ENCODE measurements at places on chromosomes 4 and X. TPM values are rescaled to one million over a fixed set of nuclear protein-coding genes. Genes with fewer than 3 reads are reported as not detected.

DNA sequence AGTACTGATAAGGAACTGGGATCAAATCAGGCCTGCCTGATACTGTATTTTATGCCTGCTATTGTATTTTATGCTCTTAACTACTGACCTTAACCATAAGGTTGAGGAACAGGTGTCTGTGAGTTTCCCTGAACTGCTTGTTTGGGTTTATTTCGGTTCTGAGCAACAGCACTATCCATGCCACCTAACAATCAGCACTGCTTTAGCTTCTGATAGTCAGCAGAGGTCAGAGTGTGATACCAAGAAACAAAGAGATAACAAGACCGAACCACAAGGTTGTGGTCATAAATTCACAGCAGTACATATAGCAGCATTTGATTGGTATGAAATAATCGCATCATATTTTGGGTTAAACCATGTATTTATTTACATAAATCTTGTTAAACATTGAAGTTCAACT is 362.2 kb downstream of the FGF13 start:
- DNase-seq = no peak

- DNase-seq = no peak
Measured at GRCh38 chrX:149903889-149904748, 23.1 kb downstream of the MAGEA8 start.

DNA sequence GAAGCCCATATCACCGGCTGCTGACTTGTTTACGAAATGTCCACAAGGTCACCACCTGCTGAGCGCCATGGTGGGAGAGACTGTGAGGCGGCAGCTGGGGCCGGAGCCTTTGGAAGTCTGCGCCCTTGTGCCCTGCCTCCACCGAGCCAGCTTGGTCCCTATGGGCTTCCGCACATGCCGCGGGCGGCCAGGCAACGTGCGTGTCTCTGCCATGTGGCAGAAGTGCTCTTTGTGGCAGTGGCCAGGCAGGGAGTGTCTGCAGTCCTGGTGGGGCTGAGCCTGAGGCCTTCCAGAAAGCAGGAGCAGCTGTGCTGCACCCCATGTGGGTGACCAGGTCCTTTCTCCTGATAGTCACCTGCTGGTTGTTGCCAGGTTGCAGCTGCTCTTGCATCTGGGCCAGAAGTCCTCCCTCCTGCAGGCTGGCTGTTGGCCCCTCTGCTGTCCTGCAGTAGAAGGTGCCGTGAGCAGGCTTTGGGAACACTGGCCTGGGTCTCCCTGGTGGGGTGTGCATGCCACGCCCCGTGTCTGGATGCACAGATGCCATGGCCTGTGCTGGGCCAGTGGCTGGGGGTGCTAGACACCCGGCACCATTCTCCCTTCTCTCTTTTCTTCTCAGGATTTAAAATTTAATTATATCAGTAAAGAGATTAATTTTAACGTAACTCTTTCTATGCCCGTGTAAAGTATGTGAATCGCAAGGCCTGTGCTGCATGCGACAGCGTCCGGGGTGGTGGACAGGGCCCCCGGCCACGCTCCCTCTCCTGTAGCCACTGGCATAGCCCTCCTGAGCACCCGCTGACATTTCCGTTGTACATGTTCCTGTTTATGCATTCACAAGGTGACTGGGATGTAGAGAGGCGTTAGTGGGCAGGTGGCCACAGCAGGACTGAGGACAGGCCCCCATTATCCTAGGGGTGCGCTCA is 8.7 kb upstream of the MSANTD1 start:
- DNase-seq = no peak

DNA sequence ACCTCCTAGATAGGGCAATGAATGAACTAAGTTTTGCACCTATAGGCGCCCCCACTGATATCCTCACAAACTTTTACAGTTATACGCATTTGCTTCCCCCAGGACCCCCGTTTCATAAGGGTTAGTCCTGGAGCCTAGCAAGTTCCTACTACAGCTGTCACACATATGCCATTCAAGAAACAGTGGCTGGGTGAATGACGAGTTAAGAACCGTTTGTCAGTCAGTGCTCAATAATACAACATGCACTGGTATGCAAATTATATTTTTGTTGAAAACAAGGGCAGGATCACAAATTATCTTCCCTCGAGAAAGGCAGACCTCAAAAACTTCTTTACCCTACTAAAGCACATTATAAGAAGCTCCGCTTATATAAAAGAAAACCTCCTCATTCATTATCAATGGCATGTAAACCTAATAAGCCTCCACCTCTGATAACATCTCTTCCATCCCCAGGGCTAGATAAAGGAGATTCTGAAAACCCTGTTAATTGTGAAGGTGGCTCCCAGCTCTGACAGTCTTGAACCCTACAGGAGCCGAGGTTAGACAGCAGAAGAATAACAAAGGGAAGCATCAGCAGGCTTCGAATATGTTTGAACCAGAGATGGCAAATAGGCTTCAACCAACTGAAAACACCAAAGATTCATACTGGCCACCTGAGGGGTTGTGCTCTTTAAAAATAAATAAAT is 40.3 kb downstream of the AFAP1 start:
- no peak for DNase-seq

DNA sequence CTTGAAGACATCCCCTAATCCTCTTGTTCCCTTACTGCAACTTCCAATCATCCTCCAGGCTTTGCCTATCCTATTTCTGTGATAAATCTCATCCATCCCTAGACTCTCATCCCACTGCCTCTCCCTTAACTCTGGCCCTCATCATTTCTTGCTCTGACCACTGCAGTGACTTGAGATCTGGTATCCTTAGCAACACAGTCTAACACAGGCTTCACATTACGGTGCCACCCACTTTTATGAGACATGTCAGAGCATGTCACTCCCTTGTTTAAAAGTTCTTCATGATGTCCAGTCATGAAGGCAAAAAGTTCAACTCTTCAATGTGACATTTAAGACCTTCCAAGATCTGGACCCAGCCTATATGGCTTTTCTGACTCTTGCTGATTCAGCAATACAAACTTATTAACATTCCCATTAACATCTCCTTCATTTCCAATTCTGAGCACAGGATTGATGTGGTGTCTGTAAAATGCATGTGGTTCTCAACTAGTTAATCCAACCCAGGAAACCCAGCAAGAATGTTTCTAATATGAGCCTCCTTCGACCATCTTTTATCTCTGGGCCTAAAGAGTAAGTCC is 64.0 kb downstream of the OR13H1 start:
- DNase-seq = no peak

GRCh38 chrX:20455001-20455400 is 188.3 kb upstream of the RPS6KA3 start:
- DNase-seq = no peak

- no peak for DNase-seq
Measured at GRCh38 chr4:40306976-40307375, 28.2 kb upstream of the CHRNA9 start.

GRCh38 chrX:40022421-40022820 is 75.3 kb downstream of the BCOR start:
- no peak for DNase-seq

DNA sequence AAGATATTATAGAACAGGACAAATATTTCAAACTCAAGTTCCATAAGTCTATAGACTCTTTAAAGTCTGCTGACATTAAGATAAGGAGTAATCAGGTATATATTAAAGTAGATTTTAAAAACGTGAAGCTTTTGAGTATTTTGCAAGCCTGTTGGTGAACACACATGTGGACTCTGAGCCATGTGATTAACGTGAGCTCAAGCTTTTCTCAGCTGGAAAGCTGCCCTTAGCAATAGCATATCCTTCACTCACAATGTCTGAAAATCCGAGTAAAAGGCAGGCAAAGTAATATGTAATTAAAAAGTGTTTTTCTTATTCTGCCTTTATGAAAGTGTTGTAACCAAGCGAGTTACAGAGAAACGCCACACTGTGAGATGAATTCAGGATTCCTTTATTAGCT is 140.5 kb upstream of the AADAT start:
- no peak for DNase-seq

DNA sequence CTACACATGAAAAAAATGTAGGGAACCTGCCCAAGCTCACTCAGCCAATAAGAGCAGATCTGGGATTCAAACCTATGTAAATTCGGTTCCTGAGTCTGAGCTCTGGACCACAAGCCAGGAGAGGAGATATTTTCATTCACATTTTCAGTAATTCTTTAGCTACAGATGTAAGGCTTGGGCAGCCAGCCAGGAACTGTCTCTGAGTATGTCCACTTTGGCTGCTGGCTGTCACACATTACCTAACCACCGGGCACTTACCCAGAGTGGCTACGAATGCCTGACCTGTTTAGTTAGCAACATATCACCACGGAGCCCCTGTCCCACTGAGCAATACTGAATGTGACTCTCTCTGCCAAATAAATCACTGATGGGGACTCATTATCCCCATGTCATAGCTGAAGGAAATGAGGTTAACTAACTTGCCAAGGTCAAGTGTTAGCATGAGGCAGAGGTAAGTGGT is 15.3 kb downstream of the USP46 start:
- no peak for DNase-seq

DNA sequence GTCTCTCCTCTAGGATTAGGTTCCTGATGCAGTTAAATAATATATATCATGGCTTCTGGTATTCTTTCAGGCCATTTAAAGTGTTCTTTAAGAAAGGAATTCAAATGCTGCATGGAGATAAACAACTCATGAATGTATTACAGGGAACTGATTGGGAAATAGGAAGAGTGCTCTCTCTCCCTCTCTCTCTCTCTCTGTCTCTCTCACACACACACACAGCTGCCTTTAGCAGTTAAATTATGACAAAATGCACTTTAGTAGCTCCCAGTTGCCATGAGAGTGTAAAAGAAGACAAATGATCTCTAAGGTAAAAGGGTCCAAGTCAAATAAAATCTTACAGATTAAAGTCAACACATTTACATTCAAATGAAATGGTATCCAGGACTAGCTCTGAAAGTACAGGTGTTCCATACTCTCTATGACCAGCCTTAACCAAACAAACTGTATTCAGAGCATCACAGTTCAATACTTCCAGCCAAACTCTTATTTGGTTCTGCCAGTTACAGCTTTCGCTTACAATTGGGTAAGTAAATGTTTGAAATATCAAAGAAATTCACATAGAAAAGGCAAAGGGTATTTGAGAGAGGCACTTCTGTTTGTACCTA is 94.7 kb upstream of the CXXC4 start:
- no peak for DNase-seq

- DNase-seq = no peak
Measured at GRCh38 chr4:69731847-69732246, 28.6 kb downstream of the SULT1B1 start.

- DNase-seq = no peak
Measured at GRCh38 chrX:108299704-108300103, 138.5 kb downstream of the COL4A6 start.

- DNase-seq = no peak
Measured at GRCh38 chr4:67332627-67333026, 212.7 kb downstream of the CENPC start.

DNA sequence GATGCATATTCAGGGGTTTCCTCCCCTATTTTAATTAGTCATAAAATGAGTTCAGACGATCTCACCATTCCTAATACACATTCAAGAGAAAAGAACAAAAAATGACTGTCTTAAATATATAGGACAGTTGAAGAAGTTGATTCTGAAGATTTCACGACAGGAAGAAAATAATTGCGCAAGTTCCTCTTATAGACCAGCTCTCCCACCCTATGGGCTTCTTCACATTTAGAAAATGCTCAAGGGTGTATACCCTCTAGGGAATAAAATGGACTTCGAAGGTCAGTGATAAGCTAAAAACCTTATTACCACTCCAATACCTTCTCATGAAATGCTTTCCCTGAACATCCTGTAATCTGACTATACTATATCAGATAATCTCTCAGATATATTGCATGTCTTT is 149.2 kb upstream of the TEX13C start:
- no peak for DNase-seq

DNA sequence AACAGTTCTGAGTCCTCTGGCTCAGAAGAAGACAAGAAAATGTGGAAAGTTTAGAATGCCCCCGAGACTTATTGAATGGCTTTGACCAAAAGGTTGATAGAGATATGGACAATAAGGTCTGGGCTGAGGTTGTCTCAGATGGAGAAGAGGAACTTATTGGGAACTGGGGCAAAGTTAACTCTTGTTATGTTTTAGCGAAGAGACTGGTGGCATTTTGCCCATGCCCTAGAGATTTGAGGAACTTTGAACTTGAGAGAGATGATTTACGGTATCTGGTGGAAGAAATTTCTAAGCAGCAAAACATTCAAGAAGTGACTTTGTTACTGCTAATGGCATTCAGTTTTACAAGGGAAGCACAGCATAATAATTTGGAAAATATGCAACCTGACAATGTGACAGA is 1549.3 kb upstream of the ADGRL3 start:
- DNase-seq = no peak

DNA sequence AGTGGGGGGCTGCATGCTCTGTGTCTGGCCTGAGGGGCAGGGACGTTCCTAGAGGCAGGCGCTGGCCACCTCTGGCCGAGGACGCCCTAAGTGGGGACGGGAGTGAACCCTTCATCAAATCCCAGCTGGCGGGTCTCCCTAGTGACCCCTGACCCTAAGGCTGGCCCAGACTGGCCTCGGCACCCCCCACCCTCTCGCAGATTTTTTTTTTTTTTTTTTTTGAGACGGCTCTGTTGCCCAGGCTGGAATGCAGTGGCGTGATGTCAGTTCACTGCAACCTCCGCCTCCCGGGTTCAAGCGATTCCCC is 988 bp upstream of the MXD4 start:
- DNase-seq = no peak

- no peak for DNase-seq
Measured at GRCh38 chr4:3479358-3480101, 16.4 kb downstream of the DOK7 start.

DNA sequence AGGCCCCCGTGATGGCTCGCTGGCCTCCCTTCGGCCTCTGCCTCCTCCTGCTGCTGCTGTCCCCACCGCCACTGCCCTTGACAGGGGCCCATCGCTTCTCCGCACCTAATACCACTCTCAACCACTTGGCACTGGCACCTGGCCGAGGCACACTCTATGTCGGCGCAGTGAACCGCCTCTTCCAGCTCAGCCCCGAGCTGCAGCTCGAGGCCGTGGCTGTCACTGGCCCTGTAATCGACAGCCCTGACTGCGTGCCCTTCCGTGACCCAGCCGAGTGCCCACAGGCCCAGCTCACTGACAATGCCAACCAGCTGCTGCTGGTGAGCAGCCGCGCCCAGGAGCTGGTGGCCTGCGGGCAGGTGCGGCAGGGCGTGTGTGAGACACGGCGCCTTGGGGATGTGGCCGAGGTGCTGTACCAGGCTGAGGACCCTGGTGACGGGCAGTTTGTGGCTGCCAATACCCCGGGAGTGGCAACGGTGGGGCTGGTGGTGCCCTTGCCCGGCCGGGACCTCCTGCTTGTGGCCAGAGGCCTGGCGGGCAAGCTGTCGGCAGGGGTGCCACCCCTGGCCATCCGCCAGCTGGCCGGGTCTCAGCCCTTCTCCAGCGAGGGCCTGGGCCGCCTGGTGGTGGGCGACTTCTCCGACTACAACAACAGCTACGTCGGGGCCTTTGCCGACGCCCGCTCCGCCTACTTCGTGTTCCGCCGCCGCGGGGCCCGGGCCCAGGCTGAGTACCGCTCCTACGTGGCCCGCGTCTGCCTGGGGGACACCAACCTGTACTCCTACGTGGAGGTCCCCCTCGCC is 3.0 kb downstream of the PLXNB3 start:
- DNase-seq = no peak

The TRIM60 gene
- not detected for total RNA-seq

The PRR32 gene
- not detected for total RNA-seq

The NOP14 gene
- total RNA-seq = 43.6 TPM

The INTU gene
- total RNA-seq = 5.0 TPM

The HSFX4 gene
- total RNA-seq = not detected

All from pulmonary artery endothelial cell (primary cell).